Stimulated activated CD4-positive, alpha-beta T cell treated with anti-CD3 and anti-CD28 coated beads, TNF-alpha, amount 100 ng/mL, for 24 hours (primary cell): ENCODE measurements at places on chromosomes 4 and X.

GRCh38 chrX:109378281-109378680 is 103.6 kb downstream of the GUCY2F start:
- no peak for DNase-seq

GRCh38 chrX:43657671-43658070 is 1.6 kb downstream of the MAOA start:
- no peak for DNase-seq

- no peak for DNase-seq
Measured at GRCh38 chr4:103091601-103092223, 7.9 kb downstream of the BDH2 start.

GRCh38 chr4:145665773-145666172 is 14.2 kb upstream of the C4orf51 start:
- no peak for DNase-seq

- DNase-seq: no peak
Measured at GRCh38 chr4:27001398-27002164, 140.9 kb downstream of the STIM2 start.

GRCh38 chr4:70895405-70895804 is 6.8 kb upstream of the MOB1B start:
- DNase-seq: no peak

DNA sequence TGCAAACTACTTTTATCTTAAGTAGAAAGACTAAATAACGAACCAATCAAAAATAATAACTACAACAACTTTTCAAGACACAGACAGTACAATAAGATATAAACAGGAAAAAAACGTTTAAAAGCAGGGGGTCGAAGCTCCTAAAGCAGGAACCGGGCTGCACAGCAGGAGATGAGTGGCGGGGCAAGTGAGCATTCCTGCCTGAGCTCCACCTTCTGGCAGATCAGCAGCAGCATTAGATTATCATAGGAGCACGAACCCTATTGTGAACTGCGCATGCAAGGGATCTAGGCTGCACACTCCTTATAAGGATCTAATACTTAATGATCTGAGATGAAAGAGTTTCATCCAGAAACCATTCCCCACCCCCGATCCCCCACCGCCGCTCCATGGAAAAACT is 146.2 kb downstream of the TEX11 start:
- no peak for DNase-seq
